ENCODE measurements at places on chromosomes 2 and 18.

GRCh38 chr2:33126552-33126951 lies 179.8 kb downstream of the LTBP1 start:
- DNase-seq: no peak

GRCh38 chr2:129240061-129240460 lies 739.4 kb upstream of the RAB6C start:
- no peak for DNase-seq

DNA sequence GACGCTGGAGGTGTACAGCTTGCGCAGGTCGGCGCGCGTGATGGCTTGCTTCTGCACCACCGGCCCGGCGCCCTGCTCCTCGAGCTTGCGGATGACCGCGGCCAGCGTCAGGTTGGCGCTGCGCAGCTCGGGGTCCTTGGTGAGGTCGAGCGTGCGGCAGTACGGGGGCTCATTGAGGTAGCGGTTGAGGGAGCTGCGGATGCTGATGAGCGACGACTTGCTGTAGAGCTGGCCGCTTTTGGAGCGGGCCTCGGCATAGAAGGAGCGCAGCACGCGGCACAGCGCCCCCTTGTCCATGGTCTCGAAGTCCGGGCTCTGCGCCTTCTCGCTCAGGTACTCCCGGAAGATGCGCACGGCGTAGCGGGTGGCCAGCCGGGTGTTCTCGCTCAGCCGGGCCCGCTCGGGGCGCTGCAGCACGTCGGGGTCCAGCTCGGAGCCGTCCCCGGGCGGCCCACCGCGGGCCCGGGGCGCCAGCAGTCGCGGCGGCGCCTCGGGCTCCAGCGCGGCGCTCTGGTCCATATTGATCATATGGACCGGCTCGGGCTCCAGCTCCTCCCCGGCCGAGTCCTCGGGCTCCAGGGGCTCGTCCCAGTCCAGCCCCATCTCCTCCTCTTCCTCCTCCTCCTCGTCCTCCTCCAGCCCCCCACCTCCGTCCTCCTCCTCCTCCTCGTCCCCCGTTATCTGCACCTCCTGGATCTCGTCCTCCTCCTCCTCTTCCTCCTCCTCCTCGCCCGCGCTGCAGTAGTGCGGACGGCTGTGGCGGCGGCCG lies 523 bp downstream of the KCTD1 start:
- peak; percentile 29 for DNase-seq

GRCh38 chr18:68083131-68083530 lies 566.6 kb upstream of the DSEL start:
- DNase-seq: no peak

- no peak for DNase-seq
Measured at GRCh38 chr18:45642238-45642637, 27.0 kb downstream of the SLC14A2 start.

GRCh38 chr2:97735161-97735561 lies 21.8 kb downstream of the ZAP70 start:
- no peak for DNase-seq

GRCh38 chr2:9378433-9379390 lies 44.6 kb downstream of the ITGB1BP1 start:
- DNase-seq: no peak

- DNase-seq: no peak
Measured at GRCh38 chr2:55431982-55432627, 12.4 kb upstream of the CCDC88A start.

DNA sequence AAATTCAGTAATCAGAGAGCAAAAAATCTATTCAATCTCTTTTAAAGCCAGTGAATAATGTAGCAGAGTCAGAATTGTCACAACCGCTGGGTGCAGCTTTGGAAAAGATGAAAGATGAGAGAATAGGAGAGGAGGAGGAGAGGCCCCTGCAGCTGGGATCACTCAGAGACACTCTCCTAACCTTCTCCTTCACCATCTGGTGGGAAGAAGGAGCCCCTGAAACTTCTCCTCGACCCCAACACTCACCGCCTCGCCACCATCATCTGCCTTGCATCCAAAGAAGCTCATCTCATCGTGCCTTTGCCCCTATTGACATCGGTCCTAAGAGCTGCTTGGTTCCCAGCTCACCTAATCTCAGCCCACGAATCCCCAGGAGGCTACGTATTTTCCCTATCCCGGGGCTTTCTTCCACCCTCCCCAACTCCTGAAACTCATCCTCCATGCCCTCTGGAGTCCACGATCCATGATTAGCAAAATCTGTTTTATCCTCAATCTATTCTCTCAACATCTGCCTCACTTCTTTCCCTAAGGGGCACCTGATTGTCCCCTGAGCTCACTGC lies 58.5 kb downstream of the PKDCC start:
- DNase-seq: no peak
